ENCODE measurements at places on chromosomes 12 and 14.

GRCh38 chr14:101934601-101935150, 29.7 kb upstream of the DYNC1H1 start:
- no peak for DNase-seq

DNA sequence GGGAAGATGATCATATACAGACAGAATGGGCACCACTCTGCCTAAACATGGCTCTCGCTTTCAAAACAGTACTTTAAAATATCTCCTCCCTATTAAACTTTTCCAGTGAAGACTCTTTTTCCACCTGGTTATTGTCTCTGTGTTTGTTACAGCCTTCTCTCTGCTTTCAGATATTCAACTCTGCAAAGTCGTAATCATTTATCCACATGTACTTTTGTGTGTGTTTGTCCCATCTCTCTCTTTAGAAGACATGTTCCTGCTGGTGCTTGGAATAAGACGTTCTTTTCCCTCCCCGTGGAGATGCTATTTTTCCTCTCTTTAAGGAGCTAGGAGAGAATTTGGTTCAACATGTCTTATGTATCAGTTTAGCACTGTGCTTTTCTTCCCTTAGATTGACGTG, 45.1 kb downstream of the ETV6 start:
- DNase-seq: no peak

- DNase-seq: no peak
Measured at GRCh38 chr14:73236157-73236556, 1.1 kb upstream of the PAPLN start.

GRCh38 chr14:92756446-92756845, 8.0 kb upstream of the LGMN start:
- DNase-seq: no peak

- no peak for DNase-seq
Measured at GRCh38 chr12:27523305-27523641, 733 bp upstream of the PPFIBP1 start.

- no peak for DNase-seq
Measured at GRCh38 chr12:1703771-1704722, 13.2 kb downstream of the ADIPOR2 start.

- DNase-seq: no peak
Measured at GRCh38 chr12:96419576-96420276, 19.5 kb upstream of the CDK17 start.

GRCh38 chr12:93139028-93139665, 210.1 kb upstream of the EEA1 start:
- DNase-seq: no peak

- peak; percentile 54 for DNase-seq
Measured at GRCh38 chr14:53999061-53999488, 42.5 kb upstream of the BMP4 start.

DNA sequence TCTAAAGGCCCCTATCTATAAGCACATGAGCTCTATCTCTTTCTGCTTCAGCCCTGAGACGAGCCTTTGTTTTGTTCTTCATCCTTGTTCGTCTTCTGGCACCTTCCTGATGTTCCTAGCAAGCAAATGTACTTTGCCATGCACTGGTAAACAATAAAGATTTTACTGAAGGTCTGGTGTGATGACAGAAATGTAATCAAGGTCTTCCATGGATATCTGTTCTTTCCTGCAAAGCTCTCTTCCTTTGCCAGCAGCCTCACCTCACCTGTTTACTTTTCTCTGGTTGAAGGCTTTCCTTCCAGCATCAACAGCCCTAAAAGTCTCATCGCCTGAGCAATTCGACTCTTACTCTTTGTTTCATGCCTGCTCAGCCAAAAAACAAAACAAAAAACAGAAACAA, 330.3 kb downstream of the PCNX1 start:
- DNase-seq: no peak

GRCh38 chr14:32453857-32454810, 125.0 kb downstream of the AKAP6 start:
- no peak for DNase-seq

DNA sequence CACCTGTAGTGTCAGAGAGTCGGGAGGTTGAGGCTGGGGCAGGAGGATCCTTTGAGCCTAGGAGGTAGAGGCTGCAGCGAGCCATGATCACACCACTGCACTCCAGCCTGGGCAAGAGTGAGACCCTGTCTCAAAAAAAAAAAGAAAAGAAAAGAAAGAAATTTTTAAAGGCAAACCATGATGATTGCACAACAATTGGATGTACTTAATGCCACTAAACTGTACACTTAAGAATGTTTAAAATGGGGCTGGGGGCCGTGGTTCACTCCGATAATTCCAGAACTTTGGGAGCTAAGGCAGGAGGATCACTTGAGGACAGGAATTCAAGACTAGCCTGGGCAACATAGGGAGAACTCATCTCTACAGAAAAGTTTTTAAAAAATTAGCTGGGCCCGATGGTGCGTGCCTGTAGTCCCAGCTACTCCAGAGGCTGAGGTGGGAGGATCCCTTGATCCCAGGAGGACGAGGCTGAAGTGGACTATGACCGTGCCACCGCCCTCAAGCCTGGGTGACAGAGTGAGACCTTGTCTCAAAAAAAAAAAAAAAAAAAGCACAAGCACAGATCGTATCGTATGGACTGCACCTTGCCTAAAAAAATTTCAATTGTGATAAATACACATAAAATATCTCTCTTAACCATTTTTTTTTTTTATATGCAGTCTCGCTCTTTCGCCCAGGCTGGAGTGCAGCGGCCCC, 32.7 kb downstream of the JAG2 start:
- no peak for DNase-seq

DNA sequence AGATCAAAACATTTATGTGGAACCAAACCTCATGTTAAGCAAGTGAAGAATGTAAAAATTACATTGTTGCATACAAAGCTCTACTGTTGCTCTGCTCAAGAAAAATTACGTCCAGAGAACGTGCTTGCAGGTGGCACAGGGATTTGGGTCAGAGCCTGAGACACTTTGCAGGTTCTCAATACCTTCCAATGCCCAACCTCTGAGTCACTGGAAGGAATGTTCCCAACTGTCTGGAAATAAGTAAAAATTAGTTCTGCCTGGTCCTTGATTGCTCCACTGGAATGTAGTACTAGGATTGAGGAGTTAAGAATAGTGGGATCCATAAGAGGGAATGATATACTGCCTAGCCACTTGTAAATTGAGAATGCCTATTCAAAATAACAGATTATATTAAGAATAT, 2.8 kb upstream of the IFNG start:
- DNase-seq: no peak

DNA sequence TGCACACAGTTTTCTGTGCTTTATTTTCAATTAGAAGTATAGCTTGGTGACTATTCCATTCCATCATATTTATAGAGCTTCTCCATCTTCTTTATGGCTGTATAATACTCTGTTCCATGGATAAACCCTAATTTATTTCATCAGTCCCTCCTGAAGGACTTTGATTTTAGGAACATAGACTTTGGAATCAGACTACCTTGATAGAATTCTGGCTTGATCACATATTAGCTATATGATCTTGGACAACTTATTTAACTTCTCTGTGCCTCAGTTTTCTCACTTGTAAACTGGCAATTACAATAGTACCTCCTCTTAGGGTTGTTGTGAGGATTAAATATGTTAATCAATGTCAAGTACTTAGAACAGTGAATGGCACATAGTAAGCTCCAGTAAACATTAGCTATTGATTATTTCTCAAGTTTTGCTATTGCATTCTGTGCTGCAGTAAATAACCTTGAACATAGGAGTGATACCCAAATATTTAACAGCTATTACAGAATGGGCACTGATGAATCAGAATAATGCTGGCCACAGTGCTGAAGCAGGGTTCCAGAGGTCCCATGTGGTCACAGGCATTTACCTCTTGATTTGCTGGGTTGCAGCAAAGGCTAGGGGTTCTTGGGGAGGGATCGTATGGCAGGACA, 12.2 kb upstream of the NR1H4 start:
- DNase-seq: no peak

DNA sequence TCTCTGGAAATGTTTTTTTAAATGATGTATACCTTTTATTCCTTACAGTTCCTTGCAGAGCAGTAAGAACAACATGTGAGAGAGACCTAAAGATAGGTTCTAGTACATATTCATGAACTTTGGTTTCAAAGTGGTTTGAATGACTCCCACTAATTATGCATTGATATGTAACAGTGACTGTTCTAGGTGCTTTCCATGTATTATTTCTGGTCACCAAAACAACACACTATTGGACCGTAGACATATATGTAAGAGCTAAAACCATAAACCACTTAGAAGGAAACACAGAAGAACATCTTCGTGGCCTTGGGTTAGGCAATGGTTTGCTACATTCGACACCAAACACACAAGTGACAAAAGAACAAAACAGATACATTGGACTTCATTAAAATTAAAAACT, 37.9 kb downstream of the SOX5 start:
- DNase-seq: no peak

DNA sequence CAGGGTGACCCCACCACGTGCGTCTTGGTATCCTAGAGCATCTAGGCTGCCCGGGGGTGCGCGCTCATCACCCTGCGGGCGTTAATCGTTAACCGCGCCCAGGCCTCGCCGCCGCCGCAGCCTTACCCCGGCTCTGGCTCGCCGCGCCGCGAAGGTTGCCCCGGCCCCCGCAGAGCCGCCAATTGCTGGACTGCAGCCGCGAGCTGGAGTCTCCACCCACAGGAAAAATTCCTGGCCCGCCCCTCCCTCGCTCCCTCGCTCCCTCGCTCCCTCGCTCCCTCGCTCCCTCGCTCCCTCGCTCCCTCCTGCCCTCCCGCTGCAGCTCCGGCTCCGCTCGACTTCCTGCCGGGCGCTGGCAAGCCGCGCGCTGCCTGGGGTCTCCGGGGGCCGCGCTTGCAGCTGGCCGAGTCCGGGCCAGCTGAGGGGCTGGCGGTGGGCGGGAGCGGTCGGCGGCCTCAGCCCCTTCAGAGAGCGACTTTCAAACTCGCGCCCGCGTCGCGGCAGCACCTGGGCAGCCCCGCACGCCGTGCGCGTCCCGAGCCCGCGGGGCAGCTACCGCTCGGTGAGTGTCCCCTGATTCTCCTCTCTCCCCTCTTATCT, at the start of gene PLEKHG3:
Gene PLEKHG3, plus strand, starts transcription at position 282 of the 600 bp plus-strand sequence. CDS start 23,208 bp downstream, outside the sequence.
- peak; percentile 65 for DNase-seq

GRCh38 chr12:98736352-98737321, 91.5 kb downstream of the APAF1 start:
- no peak for DNase-seq

DNA sequence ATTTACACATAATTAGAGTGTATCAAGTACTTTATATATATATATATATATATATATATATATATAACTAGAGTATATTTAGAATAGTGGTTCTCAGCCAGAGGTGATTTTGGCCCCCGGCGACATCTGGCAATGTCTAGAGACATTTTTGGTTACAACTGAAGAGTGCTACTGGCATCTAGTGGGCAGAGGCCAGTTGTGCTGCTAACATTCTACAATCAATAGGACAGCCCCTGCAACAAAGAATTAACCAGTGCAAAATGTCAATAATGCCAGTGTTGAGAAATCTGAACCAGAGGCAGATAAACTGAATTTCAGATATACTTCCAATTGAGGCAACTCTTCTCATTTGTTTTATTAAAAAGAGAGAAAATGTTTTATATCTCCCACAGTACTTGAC, 8.9 kb downstream of the GTF2A1 start:
- DNase-seq: peak; percentile 7

- DNase-seq: no peak
Measured at GRCh38 chr14:105136401-105137322, 31.9 kb downstream of the JAG2 start.

GRCh38 chr14:65817011-65817410, 404.5 kb downstream of the FUT8 start:
- DNase-seq: no peak

- no peak for DNase-seq
Measured at GRCh38 chr12:82054566-82054965, 295.4 kb upstream of the PPFIA2 start.

DNA sequence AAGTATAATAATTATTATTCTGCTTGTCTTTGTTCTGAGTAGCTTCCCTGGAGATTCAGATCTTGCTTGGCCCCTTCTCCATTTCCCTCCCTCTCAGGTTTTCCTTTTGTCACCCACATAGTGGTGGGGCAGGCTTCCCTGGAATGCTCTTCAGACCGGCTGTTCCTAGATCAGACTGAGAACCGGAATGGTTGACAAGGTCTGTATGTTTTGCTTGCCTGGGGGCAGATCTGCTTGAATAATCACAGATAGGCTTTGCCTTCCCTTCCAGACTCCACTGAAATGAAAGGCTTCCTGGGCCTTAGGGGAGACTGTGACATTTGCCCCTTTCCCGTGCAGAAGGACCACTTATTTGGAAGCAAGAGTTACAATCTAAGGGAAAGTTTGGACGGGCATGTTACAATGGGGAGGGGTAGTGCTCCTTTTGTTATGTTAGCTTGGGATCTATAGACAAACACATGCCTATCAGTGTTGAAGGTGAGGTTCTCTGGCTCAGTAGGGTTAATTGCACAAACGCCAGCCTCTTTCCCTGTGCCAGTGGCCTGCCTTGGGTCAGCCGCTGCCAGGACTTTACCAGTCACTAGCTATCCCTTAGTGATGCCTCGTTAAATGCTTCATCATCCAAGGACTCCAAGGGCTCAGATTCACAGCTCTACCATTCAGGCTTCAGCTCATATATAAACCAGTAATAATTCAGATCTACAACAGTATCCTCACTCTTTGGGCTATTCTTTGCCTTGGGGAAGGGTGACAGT, 178.6 kb downstream of the SNAPC1 start:
- DNase-seq: peak; percentile 19

GRCh38 chr12:56021889-56022497, 1.1 kb downstream of the IKZF4 start:
- DNase-seq: no peak

- DNase-seq: no peak
Measured at GRCh38 chr14:69350892-69351291, 47.2 kb downstream of the ERH start.

DNA sequence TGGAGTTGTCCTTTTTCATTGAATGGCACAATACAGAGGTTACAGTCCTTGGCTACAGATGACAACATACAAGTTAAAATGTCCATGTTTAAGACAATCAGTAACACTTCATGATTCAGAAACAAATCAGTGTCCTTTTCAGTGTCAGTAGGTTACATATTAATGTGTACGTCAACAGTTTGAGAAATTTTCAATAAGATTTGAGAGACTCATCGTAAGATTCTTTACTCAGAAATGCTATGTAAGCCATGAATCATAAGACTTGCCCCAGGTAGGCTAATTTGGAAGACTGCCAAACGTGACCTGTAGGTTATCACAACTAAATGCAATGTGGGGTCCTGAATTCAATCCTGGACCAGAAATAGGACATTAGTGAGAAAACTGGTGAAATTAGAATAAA, 3.5 kb downstream of the RDH12 start:
- no peak for DNase-seq

- no peak for DNase-seq
Measured at GRCh38 chr14:93126111-93126510, 10.4 kb upstream of the ITPK1 start.

GRCh38 chr14:58712357-58712756, 74.6 kb downstream of the DACT1 start:
- peak; percentile 75 for DNase-seq
